Activated naive CD4-positive, alpha-beta T cell treated with anti-CD3 and anti-CD28 coated beads, Interleukin-2, amount 50 U/mL, for 16 hours (primary cell): ENCODE measurements at places on chromosomes 16 and 17.

DNA sequence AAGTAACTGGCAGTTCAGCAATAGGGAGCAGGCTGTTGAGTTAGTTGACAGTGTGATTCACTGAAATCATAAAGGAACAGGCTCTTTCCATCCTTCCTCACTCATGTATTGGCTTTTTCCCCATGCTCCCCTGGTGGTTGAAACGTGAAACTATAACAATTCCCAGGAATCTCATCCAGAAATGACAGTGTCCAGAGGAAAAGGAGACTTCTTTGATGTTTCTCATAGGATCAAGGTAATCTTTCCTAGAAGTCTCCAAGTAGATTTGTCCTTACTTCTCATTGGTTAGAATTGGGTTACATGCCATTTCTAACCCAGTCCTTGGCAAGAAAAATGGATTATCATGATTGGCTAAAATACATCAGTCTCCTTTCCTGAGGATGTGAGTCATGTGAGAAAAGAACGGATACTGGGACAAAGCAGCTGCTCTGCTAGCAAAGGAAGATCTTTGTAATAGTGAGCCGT lies 14.4 kb downstream of the TTC19 start:
- no peak for DNase-seq

- DNase-seq, result no peak
Measured at GRCh38 chr17:7911116-7911515, 5.0 kb downstream of the RNF227 start.

DNA sequence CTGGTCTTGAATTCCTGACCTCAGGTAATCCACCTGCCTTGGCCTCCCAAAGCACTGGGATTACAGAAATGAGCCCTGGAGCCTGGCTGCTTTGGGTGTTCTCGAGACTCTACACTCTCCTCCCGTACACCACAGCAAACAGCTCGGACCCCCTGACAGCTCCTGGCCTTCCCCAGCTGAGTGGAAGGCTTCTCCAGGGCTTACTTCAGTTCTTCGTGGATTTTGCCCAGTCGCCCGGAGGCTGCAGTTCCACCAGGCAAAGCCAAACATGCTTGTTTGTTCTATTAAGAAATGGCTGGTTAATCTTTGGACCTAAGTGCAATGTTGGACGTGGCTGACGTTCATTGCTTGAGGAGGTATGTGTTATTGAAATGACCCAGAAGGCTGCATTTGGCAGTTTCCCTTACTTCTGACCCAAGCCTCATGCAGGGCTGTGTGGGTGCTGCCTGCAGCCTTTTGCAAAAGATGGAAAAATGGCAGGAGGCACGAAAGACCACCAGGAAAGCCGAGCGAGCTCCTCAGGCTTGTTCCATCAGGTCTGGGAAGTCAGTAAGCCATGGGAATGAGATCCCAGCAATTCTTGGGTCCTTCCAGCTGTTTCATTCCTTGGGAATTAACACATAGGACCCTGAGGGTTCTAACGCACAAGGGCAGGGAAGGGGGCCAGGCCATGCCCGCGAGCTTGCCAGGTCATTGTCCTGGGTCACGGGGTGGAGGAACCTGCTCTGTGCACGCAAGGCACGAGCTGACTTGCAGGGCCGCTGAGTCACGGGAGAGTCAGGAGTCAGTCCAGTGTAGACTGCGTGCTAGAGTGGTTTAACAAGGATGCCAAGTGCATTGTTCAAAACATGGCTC lies 23.9 kb upstream of the KLHDC4 start:
- no peak for DNase-seq

- DNase-seq, result no peak
Measured at GRCh38 chr16:20051147-20051546, 22.5 kb downstream of the GPR139 start.

GRCh38 chr17:49926886-49927285 lies 42.1 kb upstream of the DLX4 start:
- no peak for DNase-seq

DNA sequence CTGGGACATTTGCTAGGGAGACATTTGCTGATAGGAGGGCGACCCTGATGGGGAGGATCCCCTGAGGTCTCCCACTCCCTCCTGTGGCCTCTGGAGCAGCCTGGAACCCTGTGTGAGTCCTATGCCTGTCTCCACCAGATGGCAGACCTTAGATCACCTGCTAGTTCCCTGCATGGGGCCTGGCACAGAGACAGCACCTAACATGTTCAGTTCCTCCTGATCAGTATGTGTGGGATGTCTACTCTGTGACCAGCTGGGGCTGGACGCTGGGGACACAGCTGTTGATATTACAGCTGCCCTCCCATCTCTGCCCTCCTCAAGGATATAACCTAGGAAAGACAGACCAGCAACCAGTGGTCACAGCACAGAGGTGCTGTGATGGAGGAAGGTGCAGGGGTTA lies 1.1 kb upstream of the ADCY7 start:
- no peak for DNase-seq

- DNase-seq, result no peak
Measured at GRCh38 chr17:63203652-63204051, 237.6 kb downstream of the TANC2 start.
